ENCODE measurements at places on chromosomes 6 and 20.

- no peak for DNase-seq
Measured at GRCh38 chr6:83824388-83824801, 28.8 kb upstream of the RIPPLY2 start.

DNA sequence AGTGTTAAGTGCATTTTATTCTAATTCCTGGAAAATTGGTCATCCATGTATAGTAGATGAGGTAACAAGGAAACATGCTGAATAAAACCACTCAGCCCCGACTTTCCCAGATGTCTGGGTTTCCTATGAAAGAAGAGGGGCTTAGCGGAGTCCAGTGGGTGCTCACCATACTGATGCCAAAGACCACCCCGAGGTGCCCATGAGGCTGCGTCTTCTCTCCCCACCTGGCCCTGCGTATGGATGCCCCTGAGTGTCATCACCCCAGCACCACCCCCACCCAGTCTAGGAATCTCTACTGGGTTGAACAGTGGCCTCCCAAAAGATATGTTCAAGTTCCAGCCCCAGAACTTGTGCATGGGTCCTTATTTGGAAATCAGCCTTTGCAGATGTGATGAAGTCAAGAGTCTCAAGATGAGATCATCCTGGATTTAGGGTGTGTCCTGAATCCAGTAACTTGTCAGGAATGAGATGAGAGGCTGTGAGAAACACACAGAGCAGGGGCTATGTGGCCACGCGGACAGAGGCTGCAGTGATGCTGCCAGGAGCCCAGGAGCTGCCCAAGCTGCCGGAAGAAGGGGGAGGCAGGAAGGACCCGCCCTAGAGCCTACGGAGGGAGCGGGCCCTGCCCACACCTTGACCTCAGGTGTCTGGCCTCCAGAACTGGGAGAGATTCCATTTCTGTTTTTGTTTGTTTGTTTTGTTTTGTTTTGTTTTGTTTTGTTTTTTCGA lies 124.6 kb upstream of the CDH4 start:
- no peak for DNase-seq

DNA sequence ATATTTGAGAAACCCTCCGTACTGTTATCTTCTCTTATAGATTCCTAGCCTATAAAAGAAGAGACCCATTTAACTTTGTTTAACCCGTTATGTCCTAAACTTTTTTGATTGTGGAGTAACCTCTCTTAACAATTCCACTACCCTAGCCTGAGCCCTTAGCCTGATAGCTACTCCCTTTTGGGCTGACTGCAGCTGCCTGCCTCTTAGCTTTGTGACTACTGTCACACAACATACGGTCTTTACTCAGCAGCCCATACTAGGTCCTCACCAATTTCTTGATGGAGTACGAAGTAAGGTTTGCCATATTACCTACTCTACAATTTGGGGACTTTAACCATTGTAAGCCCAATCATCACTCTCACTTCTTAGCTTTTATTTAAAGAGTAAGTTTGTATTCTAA lies 72.7 kb downstream of the QRSL1 start:
- DNase-seq: no peak

- DNase-seq: peak; percentile 92
Measured at GRCh38 chr20:33789109-33789857, 21.9 kb upstream of the CHMP4B start.

GRCh38 chr20:19780261-19780660 lies 22.2 kb downstream of the RIN2 start:
- no peak for DNase-seq

DNA sequence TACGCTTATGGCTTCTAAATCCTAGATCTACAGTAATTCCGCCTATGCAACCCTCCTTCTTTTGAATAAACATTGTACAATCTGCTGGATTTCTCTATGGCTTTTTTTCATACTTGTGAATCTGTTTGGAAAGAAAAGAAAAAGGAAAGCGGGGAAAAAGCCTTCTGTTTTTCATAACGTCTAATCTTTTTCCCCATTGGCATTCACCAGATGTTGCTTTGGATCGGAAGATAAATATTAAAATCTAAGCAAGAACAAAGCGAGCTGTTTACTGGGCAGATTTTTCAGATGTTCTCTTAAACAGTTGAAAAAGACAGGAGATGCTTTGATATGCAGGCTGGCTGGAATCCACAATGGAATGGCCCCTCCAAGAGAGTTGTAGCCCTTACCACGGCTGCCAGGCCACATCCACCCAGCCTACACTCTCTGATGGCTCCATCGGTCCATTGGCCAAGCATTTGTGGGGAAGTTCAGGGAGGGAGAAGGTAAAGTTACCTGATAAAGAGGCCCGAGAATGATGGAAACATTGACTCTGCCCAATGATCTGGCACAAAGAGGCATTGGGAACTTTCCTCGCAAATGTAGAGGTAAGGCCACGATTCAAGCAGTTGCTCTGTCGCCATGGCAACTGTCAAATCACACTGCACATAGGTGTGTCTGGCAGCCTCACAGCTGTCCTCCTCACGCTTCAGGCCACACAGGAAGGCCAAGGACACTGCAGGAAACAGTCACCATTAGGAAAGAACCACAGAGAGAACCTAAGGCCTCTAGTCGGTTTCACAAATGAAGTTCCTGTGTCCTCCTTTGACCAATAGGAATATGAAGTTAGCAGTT lies 70.3 kb downstream of the PKHD1 start:
- peak; percentile 52 for DNase-seq

GRCh38 chr6:135493218-135493961 lies 4.2 kb downstream of the AHI1 start:
- no peak for DNase-seq

DNA sequence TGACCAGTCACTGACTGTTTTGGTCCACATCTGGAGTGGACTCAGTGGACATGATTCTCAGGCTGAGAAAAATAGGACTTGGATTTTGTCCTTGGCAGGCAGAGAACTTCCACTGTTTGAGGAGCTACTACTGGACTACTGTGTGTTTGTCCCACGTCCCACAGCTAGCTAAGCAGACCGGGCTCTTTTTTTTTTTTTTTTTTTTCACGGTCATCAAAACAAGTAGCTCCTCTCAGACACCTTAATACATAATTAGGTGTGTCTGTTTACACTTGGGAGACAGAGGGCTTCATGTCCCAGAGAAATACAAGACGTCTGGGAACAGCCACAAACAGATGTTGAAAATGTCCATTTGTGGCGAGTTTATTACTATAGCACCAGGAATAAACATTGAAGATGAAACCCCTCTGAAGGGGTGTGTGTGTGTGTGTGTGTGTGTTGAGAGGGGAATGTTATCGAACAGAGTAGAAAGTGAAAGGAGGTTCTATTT lies 155.0 kb upstream of the SUPT3H start:
- no peak for DNase-seq

DNA sequence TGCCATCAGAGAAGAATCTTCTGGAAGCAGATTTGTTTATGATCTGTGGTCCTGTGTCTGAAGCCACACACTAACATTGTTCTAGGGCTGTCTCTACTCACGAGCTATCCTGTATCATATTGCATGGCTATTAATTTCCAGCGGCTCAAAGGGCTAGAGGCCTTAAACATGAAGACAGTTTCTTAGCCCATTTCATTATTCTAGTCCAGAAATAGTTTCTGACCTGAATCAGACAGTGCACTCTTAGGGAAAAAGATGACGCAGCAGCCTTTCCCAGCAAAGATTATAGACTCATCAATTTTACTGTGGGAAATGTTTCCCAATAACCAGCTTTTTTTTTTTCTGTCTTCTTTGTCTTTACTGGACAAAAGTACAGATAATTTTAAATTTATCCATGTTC lies 105.3 kb upstream of the SUPT3H start:
- DNase-seq: no peak

- DNase-seq: peak; percentile 52
Measured at GRCh38 chr20:10132387-10132786, 86.2 kb upstream of the SNAP25 start.

GRCh38 chr6:43496370-43497128 lies 13.6 kb downstream of the LRRC73 start:
- DNase-seq: peak; percentile 91

GRCh38 chr6:56988145-56988544 lies 33.2 kb downstream of the BEND6 start:
- DNase-seq: no peak

DNA sequence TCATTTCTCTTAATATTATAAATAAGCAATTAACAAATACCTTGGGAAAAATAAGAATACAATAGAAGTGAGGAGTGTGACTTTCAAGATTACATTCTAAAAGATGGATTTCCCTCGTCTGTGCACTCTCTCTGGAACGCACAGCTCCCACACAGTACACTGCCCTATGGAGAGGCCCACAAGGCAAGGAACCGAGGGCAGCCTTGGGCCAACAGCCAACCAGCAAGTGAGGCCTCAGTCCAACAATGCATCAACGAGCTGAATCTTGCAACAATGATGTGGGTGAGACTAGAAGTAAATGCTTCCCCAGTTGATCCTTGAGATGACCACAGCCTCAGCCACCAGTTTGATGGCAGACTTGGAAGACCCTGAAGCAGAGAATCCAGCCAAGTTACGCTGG lies 34.5 kb upstream of the AVP start:
- no peak for DNase-seq
